Sigmoid colon (tissue), 7 donors: ENCODE measurements at places on chromosomes 6 and 20. TPM values are rescaled to one million over a fixed set of nuclear protein-coding genes. Genes with fewer than 3 reads are reported as not detected.

GRCh38 chr6:8108031-8108660 lies 5.8 kb upstream of the EEF1E1 start:
- no peak for DNase-seq

DNA sequence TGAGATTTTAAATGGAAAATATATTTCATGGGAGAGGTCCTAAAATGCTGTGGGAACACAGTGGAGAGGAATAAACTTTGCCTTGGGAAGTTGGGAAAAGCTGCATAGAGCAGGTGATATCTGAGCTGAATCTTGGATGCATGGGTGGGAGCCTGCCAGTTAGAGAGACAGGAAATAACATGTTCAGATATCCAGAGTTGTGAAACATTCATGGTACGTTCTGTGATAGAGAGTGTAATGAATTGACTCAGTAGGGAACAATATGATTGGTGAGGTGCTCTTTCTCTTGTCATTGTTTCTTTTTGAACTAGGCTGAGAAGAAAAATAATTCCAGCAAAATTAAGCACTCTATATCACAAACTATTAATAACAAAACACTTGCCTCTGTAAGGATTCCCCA lies 72.8 kb downstream of the RPS12 start:
- no peak for DNase-seq

DNA sequence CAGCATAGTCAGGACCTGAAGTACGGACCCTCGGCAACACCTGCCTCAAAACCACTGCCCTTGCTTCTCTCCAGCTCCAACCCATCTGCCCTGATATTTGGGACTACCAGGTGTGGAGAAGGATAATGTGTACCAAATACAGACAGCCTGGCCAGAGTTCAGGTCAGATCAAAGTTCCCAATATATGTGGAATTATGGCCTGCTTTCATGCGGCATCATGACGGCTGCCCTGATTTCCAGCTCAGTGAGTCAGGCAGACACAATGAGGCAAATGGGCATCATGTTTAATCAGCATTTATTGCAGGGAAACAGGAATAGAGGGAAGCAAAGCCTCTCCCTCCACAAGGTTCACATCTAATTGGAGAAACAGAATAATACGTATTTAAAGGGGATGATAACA lies 57.9 kb downstream of the FRK start:
- no peak for DNase-seq

DNA sequence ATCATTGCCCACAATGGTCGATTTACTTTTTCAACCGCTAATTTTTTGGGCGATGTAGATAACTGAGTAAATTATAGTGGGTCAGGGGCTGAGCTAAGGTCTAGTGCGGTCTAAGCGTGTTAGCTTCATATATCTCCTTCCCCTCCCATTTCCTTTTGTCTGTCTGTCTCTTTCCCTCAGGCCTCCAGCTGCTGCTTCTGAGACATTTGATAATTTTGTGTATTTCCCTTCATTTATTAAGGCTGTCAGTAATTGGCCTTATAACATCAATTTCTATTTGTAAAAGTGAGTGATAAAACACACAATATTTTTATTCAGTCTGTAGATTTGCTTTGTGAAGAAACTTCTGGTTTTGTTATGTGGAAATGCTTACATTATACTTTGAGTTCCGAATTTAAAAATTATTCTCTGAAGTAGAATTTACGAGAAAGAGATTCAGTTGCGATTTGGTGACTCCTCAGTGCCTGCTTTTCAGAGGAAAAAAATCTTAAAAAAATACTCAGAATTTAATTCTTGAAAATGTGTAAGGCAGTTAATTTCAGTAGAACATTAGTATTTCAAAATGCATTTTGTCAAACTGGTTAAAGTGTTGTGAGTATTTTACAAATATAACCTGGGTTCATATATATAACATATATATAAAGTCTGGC lies 1.4 kb downstream of the TMEM170B start:
- no peak for DNase-seq

- DNase-seq: no peak
Measured at GRCh38 chr20:20593447-20594170, 118.8 kb downstream of the RALGAPA2 start.

DNA sequence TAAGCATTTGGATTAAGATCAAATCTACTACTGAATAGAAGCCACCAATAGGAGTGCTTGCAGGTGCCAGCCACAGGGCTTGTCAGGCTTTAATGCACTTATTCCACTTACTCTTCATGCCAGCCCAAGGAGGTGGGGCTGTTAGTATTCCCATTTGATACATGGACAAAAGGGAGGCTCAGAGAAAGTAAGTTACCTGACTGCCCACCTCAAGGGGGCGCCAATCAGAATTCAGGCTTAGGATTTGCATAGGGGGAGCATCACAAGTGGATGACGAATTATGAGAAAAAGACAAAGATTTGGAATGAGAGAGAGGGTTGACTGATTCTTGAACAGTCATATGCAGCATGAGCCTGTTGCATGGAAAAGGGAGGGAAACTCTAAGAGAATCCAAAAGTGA lies 188.4 kb upstream of the TSHZ2 start:
- no peak for DNase-seq

DNA sequence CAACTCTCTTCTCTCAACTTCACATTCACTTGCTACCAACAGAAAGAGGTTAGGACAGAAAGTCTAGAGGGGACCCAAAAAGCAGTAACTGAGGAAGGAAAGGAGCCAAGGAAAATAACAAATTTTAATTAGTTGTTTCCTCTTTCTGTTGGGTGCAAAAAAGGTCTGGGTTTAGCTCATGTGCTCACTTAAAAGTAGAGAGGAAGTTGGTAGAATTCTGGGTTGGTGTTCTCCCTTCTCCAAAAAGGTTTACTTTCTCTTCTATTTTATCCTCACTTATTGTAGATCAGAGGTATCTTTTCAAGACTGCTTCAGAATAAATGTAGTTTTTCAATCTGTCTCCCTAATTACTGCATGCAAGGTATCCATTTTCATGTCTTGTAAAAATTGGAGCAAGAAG lies 42.8 kb downstream of the MAP3K7 start:
- DNase-seq: no peak

DNA sequence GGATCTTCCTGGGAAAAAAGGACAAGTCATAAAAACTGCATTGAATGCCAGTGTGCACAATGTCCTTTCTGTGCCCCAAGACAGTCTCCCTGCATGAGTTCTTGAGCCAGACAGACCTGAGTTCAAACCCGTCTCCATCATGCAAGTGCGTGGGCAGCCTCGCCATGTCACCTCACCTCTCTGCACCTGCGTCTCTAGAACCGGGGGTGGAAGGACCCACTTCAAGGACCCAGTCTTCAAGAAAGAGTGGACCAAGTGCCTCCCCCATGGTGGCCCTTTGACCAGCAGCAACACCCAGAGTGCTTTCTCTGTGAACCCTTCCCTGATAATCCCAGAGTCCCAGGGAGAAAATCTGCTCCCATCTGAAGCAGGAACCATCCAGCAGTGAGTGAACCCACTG lies 23.5 kb upstream of the ANGPT4 start:
- DNase-seq: no peak

DNA sequence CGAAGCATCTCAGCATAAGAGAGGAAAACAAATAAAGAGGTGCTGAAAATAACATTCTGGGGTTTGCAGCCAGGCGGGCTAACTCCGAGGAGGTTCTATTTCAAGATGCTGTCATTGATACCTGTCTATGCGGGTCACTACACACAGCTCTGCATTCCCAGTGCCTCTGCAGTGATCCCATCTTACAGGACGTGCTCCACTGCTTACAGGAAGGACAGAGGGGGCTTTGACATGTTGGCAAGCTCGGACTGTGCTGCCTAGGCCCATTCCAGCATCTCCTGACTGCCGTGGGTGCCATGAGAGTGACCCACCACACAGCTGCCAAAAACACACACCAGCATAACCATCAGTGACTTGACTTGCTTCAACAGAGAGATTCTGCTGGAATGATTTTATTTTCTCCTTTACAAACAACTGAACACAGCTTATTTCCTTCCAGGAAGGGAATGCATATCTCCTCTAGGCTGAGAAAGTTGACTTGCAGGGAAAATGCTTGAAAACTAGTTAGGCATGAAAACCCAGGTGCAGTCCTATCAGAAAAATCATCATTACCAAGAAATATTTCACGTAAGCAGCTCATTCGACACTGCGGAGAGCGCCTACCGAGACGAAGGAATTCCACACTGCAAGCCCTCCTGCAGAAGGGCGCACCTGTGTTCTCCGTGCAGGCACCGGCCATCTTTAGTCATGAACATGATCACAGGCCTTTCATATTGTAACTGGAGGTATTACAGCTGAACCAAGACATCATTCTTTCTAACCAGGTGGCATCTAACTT lies 62.5 kb downstream of the RAMACL start:
- DNase-seq: no peak

DNA sequence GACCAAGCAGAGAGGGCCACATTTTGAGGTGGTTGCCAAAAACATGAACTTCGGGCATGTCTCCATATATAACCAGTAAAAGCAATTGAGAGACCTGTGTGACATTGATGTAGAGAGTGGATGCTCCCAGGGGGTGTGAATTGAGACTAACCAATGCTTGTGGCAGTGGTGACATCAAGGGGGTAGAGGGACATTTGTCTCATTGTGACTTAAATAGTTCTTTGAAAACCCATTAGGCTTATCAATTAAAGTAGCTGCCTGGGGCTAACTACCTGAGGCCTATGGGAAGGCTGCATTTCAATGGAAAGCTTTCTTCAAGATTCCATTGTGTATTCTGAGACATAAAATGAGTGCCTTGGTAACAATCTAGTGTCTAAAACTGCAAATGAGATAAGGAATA lies 82.1 kb upstream of the FABP7 start:
- no peak for DNase-seq

DNA sequence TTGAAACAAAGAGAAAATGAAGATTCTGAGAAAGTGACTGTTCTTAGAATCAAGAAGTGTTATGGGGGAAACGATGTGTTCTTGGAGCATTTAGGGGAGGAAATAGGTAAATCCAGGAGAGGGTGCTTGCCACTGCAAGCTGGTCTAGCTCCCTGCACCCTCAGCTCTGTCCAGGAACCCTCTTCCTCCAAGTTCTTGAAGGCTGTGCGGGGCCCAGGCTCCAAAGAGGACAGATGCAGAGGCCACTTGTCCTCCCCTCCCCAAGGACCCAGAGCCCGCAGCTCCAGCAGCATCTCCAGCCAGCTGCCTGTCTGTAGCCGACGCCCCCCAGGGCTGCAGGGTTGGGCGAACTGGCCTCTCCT lies 87.9 kb downstream of the CDC5L start:
- DNase-seq: no peak

DNA sequence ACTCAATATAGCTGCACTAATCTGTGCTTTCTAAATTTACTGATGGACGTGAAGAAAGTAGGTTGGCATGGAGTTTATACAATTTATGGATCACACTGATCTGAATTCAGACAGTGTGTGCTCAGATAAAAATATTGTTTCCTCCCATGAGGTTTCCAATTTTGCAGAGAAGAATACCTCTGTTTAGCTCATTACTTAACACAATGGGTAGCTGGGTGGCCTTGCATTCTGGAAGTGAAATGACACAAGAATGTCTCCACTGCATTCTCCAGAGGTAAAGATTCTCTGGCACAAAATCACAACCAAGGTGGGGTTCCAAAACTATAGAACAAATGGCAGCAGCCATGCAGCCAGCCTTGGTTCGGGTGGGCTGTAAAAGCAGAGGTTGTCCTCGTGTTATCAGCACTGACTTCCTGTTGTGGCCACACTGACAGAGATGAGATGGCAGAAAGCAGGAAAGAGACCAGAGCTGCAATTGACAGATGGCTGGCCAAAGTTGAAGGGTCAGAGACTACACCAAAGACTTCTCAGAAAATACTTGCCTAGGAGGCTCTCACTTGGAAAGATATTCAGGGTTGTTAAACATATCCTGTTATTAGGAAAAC lies 50.2 kb downstream of the HDAC2 start:
- DNase-seq: no peak

DNA sequence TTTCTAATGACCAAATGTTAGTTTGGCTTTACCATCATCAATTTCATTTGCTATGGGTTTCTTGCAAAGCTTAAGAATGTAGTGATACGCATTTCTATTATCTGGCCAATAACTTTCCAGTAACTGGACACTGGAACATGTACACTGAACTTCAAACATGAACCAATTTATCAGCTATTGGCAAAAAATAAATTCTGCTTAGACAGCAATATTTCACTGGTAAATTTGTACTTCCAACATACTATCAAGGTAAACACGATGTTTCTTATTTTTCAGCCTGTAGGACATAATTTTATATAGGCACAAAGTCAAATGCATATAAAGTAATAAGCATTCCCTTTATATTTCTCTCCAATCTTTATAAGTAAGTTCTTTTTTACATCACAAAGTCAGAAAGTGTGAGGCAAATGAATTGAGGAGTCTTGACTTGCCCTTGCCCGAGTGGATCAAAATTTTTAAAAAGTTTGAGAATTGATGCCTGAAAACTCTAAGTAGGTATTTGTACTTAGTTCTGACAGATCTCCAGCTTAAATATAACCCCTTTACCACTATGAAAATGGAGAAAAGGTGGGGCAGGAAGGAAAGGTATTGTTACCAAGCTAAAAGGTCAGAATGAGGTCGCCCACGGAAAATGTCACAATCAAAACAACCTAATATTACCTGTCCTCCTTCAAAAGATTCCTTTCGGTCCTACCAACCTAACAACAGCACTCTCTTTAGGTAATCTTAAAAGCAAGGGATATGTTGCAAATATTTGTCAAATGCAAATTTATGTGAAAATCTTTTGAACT lies 41.3 kb downstream of the STK38 start:
- DNase-seq: no peak

DNA sequence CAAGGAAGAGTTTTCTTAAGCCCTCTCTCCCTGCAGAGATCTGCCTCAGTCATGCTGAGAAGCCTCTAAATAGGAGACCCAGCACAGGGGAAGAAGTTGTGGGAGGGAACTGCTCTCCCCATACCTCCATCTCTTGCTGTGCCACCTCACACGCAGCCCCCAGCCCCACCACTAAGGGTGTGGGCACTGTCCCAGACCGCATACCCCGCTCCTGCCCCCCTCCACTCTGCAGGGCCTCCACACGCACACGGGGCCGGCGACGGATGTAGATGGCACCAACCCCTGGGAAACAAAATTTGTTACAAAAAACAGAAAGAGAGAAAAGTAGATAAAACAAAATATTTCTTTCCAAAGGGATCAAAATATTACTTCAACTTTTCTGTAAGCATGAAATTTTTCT lies 10.2 kb upstream of the CPNE1 start:
- DNase-seq: peak; percentile 11

Gene PANK2
- 20.3 TPM for polyA plus RNA-seq

Gene DBNDD2
- 112 TPM for polyA plus RNA-seq

Gene EMILIN3
- 1.0 TPM for polyA plus RNA-seq

Gene OPRL1
- under 0.01 TPM for polyA plus RNA-seq

Gene ENTPD6
- 33.0 TPM for polyA plus RNA-seq

Gene RSPO3
- 5.2 TPM for polyA plus RNA-seq

Gene VGLL2
- not detected for polyA plus RNA-seq
